ENCODE measurements at places on chromosomes 12 and 14.

DNA sequence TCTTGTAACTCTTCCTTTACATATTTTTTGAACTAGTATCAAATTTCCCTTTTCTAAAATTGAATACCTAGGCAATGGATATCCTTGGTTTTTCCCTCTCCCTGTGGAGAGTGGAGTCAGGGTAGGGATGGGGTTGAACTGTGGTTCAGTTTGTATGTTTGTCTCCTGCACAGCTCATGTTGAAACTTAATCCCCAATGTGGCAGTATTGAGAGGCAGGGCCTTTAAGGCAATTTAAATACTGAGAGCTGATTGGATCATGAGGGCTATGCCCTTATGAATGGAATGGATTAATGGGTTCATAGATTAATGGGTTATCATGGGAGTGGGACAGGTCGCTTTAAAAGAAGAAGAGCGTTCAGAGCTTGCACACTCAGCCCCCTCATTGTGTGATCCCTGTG is 127.2 kb upstream of the RGS6 start:
- no peak for DNase-seq

DNA sequence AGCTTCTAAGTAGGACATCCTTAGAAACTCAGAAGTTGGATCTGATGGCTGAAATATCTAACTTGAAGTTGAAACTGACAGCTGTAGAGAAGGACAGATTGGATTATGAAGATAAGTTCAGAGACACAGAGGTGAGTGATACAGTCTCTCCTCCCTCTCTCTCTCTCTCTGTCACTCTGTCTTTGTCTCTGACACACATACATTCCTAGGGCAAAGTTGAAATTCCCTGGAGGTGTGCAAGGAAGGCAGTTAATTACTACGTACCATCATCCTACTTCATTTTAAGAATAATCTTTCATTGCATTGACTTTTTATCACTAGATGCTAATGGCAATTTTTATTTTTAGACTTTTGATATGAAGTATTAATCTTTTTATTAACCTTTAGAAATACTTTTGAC is 46.2 kb upstream of the REP15 start:
- DNase-seq, result no peak

- DNase-seq, result no peak
Measured at GRCh38 chr14:20631023-20631879, 10.2 kb downstream of the OR6S1 start.

GRCh38 chr14:35571598-35571997 is 37.6 kb downstream of the INSM2 start:
- no peak for DNase-seq

GRCh38 chr14:95078867-95079266 is 78.5 kb downstream of the DICER1 start:
- no peak for DNase-seq

Data from activated CD4-positive, CD25-positive, alpha-beta regulatory T cell treated with anti-CD3 and anti-CD28 coated beads, Interleukin-2, amount 50 U/mL, for 72 hours (primary cell).